ENCODE measurements at places on chromosomes 1 and 21.

- DNase-seq, result no peak
These were observed 19.8 kb downstream of the OLFML2B start for GRCh38 chr1:162003830-162004215.

GRCh38 chr21:36628106-36628505 lies 70.8 kb upstream of the SIM2 start:
- no peak for DNase-seq

- DNase-seq, result peak; percentile 45
These were observed at the start of gene SPSB1 for GRCh38 chr1:9292361-9293240. Gene SPSB1 (plus strand): TSS chr1:9292894. CDS start chr1:9355892, 62,998 bp downstream.

- no peak for DNase-seq
These were observed 22.2 kb downstream of the UBE2T start for GRCh38 chr1:202319381-202320080.

DNA sequence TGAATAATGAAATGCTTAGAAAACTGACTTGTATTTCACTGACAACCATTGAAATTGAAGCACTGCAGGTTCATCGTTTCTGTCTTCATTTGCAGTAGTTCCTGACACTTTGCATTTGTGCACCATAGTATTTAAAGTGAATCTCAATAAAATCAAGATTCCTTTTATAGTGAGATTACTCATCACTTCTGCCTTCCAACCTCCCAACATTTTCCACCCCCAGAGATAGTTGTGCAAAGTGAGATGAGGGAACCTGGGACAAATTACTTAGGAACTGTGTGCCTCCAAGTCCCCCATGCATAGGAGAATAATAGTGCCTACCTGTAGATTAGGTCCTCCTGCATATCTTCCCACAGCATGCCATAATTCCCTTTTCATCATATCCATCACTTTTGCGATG lies 114.9 kb upstream of the DPT start:
- DNase-seq, result no peak

- no peak for DNase-seq
These were observed 25.9 kb upstream of the RAP1A start for GRCh38 chr1:111593403-111594305.

DNA sequence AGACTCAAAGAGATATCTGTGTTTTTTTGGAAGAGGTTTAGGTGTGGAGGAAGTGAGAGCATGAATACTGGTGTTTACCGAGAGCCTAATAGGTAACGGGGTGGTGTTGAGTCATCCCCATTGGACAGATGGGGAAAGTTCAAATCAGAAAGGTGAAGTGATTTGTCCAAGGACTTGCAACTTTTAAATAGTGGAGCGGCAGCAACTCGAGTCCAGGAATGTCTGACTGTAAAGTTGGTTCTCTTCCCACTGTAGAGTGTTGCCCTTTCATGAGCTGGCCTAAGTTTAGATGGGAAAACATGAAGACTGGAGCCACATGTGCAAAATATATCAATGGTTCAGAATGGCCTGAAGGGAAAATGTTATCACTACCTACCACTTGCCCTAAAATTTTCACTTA lies 125.7 kb downstream of the LYPLAL1 start:
- no peak for DNase-seq

- no peak for DNase-seq
These were observed 624 bp downstream of the SLC41A1 start for GRCh38 chr1:205812271-205812877.

GRCh38 chr21:39721885-39722284 lies 23.1 kb upstream of the IGSF5 start:
- DNase-seq, result no peak

GRCh38 chr1:43651188-43651587 lies 1.2 kb downstream of the KDM4A start:
- no peak for DNase-seq

DNA sequence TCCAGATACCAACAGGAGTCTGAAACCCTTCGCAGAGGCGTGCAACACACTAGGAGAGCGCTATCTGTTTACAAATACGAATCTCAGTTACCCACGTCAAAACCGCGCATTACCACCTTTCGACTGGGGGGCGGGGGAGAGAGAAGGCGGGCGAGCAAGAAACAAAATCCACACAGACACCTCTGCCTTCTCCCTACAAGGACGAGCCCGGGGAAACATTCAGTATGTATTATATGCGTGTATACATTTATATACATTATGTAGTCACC lies 722 bp downstream of the TUT4 start:
- DNase-seq, result peak; percentile 38

- DNase-seq, result no peak
These were observed 12.6 kb upstream of the ARHGEF16 start for GRCh38 chr1:3441880-3442279.

DNA sequence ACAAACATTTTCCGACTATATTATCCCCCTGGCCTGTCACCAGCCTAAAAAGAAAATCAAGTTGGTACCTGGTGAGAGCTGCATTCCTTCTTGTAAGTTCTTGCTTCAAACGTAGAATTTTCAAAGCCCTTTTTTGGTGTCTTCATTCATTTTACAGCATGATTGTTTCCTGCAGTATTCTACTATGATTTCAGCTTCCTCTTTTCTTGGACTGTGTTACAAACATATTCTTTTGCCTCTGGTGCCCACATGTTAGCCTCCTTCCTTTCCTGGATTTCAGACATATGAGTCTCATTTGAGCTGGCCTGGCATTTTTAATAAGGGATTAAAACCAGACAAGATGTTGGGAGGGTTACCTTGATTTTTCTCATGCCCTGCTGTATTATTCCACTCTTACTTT lies 142.5 kb downstream of the PIGK start:
- no peak for DNase-seq
